Articular chondrocyte of knee joint (primary cell): ENCODE measurements at places on chromosomes 1 and 21. TPM values are rescaled to one million over a fixed set of nuclear protein-coding genes. Genes with fewer than 3 reads are reported as not detected.

Gene ADGRL2
- 4.5 and 7.3 TPM in 2 replicates for total RNA-seq

Gene MROH9
- total RNA-seq, result 0.22 and 0.26 TPM in 2 replicates

Gene TRPM2
- total RNA-seq, result under 0.01 TPM in 1 of 2 replicates, not detected in the other

Gene MMEL1
- 0.26 and 0.32 TPM in 2 replicates for total RNA-seq

Gene C8A
- not detected in 2 replicates for total RNA-seq

Gene LRRC71
- total RNA-seq, result not detected in 2 replicates

Gene MX1
- total RNA-seq, result 7.3 and 35.1 TPM in 2 replicates

Gene NPPA
- not detected in 2 replicates for total RNA-seq

Gene LCE2B
- not detected in 2 replicates for total RNA-seq

Gene KCTD3
- 51.5 and 56.6 TPM in 2 replicates for total RNA-seq

Gene S1PR1
- 8.4 and 10.8 TPM in 2 replicates for total RNA-seq

Gene RORC
- 0.22 and 0.39 TPM in 2 replicates for total RNA-seq

Gene EXTL2
- 38.9 and 47.8 TPM in 2 replicates for total RNA-seq

Gene PRDM16
- total RNA-seq, result 10.6 and 10.7 TPM in 2 replicates

Gene GBP7
- total RNA-seq, result not detected in 2 replicates

Gene TEKT2
- total RNA-seq, result 0.11 and 0.13 TPM in 2 replicates

Gene LAX1
- 0.11 and 0.13 TPM in 2 replicates for total RNA-seq

Gene RGS8
- total RNA-seq, result 0.78 and 1.5 TPM in 2 replicates

Gene ZNF593
- 17.8 and 18.5 TPM in 2 replicates for total RNA-seq

Gene SLC27A3
- 8.2 and 11.9 TPM in 2 replicates for total RNA-seq

Gene CORT
- total RNA-seq, result 0.26 and 0.32 TPM in 2 replicates

Gene CR1
- total RNA-seq, result not detected in 2 replicates

Gene OR2L8
- not detected in 2 replicates for total RNA-seq

Gene PADI2
- not detected in 2 replicates for total RNA-seq

Gene CD84
- not detected in 2 replicates for total RNA-seq

Gene SH2D2A
- total RNA-seq, result 0.52 TPM in 1 of 2 replicates, not detected in the other

Gene S100B
- 8.5 and 28.0 TPM in 2 replicates for total RNA-seq

Gene LDLRAD1
- not detected in 2 replicates for total RNA-seq

Gene FMO4
- total RNA-seq, result 15.2 and 18.9 TPM in 2 replicates

Gene CELA3A
- not detected in 2 replicates for total RNA-seq

Gene SLC5A9
- not detected in 2 replicates for total RNA-seq

Gene ICOSLG
- total RNA-seq, result under 0.01 and 0.13 TPM in 2 replicates

Gene SPATA17
- 1.4 and 3.8 TPM in 2 replicates for total RNA-seq

Gene SAMD13
- 0.78 and 0.97 TPM in 2 replicates for total RNA-seq

Gene NENF
- 33.2 and 35.8 TPM in 2 replicates for total RNA-seq

Gene TAL1
- 0.22 TPM in 1 of 2 replicates, not detected in the other for total RNA-seq

Gene TOR1AIP2
- 148 and 177 TPM in 2 replicates for total RNA-seq

Gene SLC26A9
- total RNA-seq, result under 0.01 TPM in 1 of 2 replicates, not detected in the other

Gene ADAMTS1
- total RNA-seq, result 560 and 670 TPM in 2 replicates

Gene A3GALT2
- total RNA-seq, result not detected in 2 replicates

Gene RUNX3
- total RNA-seq, result not detected in 2 replicates

Gene HOOK1
- under 0.01 TPM in 2 replicates for total RNA-seq

Gene HHAT
- 4.7 and 9.7 TPM in 2 replicates for total RNA-seq

Gene USH2A
- total RNA-seq, result under 0.01 TPM in 2 replicates

Gene OR2L13
- total RNA-seq, result not detected in 2 replicates

Gene PLK3
- 11.2 and 18.8 TPM in 2 replicates for total RNA-seq

Gene HTR6
- total RNA-seq, result 0.11 TPM in 1 of 2 replicates, not detected in the other

Gene LCE3E
- not detected in 2 replicates for total RNA-seq

Gene KLHDC8A
- total RNA-seq, result not detected in 2 replicates

Gene HMCN1
- total RNA-seq, result 36.2 and 76.6 TPM in 2 replicates

Gene SGIP1
- 2.2 and 12.8 TPM in 2 replicates for total RNA-seq

Gene TMEM82
- not detected in 2 replicates for total RNA-seq
